ENCODE measurements at places on chromosomes 3 and 15.
A peak's percentile ranks its signal among the peaks of the same experiment; 100 is the strongest.

DNA sequence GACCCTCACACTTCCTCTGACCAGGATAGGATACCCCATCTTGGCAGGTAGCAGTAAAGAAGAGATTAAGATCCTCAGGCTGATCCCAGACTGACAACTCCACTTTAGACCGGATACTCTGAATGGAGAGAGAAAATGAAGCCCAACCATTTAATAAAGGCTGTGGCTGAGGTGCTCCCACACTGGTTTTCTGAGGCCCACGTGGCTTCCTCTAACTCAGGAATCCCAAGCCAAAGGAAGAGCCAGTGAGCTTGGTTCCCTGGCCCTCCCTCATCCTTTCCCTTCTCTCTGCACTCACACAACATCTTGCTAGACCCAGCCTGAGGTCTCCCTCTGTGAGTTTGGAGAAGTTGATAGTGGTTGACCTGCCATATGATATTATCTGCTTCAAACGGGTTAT, 78.1 kb downstream of the ITGB5 start:
- DNase-seq = no peak

DNA sequence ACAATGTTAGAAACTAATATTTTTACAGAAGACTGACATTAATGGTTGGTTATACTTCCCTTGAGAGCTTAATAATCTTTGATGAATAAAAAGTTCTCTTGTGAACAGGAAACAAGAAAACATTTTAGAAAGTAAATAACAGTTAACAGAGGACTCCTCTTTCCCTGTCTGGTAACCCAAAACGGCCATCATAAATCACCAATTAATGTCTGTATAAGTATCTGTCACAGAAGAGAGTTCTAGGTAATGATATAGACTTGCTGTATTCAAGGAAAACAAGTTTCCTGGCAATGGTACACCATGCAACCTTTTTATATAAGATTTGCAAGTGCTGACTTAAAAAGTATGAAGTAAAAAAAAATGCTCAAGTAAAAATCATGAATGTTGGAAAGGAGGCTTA, 426.7 kb downstream of the SOX2 start:
- DNase-seq = no peak

DNA sequence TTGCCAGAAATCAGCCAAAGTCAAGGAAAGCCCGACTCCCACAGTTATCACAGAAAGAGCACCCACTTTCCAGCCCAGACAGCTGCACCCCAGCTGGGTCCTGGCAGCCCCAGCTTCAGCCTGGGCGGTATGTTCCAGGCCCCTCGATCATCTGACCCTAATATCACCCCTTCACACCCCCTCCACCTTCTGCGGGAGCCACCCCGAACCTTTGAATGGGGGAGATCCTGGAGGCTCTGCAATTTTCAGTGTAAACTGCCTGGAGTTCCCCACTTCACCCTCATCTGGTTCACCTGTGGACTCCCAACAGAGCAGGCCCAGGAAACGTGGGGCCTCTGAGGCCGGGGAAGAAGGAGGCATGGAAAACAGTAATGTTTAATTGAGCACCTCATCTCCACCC, 5.9 kb downstream of the PRSS50 start:
- no peak for DNase-seq

DNA sequence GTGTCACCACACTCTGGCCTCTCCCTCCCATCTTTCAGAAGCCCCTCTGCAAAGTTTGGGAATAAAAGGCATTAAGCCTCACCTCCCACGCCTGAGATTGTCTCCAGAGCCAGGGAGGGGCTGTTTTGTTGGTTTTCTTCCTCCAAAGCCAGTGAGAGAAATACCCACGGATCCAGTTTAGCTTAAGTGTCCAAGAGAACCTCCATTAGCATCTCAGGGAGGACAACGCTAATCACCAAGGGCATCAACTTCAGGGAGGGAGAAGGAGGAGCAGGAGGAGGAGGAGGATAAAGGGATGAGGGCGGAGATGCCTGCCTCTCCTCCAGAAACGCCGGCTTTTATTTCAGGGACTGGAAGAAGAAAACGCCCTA, 101.6 kb downstream of the SRGAP3 start:
- DNase-seq = no peak

DNA sequence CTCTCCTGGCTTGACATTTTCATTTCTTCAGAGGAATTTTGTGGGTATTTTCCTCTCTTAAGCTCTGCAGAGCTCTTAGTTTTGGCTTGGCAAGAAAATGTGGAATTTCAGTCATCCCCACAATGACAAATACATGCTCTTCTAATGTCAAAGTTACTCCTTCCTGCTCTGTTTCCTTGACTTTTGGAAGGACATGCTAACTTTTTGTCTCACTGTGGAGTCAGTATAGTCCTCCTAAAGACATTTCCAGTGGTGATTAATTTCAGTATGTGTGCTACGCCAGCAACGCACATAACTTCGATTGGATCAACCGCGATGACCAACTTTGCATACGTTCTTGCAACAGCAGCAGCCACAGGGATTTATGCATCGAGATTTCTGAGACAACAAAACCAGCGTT, 13.3 kb downstream of the EBLN2 start:
- DNase-seq = no peak

- DNase-seq = no peak
These were observed 106.4 kb upstream of the RPL32 start for GRCh38 chr3:12947504-12948369.

DNA sequence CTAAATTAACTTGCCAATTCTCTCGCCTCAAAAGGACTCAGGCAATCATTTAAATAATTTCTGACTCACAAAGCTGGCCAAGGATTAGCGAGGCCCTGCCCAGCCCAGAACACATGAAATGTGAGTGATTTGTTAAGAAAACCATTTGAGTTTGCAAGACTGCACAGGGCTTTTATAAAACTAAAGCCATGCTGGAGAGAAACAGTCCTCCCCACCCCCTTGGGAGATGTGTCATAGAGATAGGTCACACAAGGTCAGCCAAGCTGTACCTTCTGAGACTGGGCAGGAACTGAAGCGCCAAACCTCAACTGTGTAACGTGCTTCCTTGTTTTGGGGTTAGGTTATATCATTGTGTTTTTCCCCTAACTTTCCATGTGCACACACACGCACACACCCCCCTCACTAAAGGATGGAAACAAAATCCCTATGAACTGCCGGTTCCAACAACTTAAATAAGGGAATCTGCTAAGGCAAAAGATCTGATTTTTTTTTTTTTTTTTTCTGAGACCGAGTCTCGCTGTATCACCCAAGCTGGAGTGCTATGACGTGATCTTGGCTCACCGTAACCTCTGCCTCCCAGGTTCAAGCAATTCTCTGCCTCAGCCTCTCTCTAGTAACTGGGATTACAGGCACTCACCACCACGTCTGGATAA, 8.1 kb downstream of the SPATA12 start:
- DNase-seq = peak; percentile 64

GRCh38 chr3:179322286-179323196, at the start of gene ZNF639:
TSS of gene ZNF639 (plus strand) at chr3:179323031. CDS start at chr3:179328294, 5,263 bp downstream.
- DNase-seq = no peak

DNA sequence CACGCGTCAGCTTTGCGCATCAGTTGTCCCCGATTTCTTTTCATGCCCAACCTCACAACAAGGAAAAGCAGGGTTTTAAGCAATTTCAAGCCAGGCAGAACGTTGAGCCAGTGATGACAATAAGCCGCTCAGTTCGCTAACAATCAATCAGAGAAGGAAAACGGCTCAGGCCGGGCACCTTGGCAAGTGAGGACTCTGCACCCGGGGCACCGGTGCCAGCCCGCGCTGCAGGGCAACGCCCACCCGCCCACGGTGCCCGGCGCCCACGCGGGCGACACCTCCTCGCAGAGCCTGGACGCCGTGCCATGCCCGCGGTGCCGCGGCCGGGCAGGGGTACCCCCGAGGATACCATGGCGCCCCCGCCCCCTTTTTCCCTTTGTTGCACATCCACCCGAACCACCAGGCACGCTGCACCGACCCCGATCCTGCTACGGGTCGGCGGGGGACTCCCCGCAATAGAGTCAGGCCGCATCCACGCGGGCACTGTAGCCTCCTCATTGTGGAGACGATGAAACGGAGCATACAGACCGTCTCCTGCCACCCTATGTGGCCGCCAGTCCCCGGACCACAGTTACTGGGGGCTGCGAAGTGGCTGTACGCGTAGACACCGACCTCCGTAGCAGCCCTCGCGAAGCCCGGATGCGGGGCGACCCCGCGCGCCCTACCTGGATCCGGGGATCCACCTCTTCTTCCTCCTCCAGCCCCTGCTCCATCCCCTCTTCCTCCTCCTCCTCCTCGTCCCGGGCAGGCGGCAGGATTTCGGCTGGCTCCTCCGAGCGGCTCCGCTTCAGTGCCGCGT, 581 bp downstream of the SH3BP5 start:
- no peak for DNase-seq

- DNase-seq = no peak
These were observed 337.2 kb downstream of the ZBTB20 start for GRCh38 chr3:114809668-114810413.

GRCh38 chr3:144923046-144923775, 951.6 kb downstream of the DIPK2A start:
- DNase-seq = no peak

GRCh38 chr3:87423336-87423735, 147.0 kb upstream of the POU1F1 start:
- no peak for DNase-seq

DNA sequence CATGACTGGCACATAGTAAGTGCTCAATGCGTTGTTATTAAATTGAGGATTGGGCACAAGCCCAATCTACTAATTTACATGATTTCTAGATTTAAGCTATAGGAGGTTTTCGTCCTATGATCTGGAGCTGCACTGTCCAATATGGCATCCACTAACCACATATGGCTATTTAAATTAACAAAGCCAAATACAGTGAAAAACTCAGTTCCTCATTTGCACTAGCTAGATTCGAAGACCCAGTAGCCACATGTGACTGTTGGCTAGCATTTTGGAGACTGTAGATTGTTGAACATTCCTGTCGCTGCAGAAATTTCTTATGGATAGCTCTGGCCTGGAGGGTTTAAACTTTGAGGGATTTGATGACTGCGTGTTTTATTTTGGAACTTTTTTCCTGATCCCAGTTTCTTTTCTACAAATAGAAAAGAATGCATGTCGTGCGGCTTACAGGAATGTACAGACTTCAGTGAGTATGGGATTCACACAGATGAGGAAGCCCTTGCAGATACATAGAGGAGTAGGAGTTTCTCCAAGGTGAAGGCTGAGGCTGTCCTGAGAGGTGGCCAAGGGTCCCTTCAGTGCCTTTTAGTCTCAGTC, 82.8 kb downstream of the SLCO3A1 start:
- DNase-seq = no peak

GRCh38 chr15:83200589-83200988, 7.0 kb downstream of the HDGFL3 start:
- DNase-seq = no peak

DNA sequence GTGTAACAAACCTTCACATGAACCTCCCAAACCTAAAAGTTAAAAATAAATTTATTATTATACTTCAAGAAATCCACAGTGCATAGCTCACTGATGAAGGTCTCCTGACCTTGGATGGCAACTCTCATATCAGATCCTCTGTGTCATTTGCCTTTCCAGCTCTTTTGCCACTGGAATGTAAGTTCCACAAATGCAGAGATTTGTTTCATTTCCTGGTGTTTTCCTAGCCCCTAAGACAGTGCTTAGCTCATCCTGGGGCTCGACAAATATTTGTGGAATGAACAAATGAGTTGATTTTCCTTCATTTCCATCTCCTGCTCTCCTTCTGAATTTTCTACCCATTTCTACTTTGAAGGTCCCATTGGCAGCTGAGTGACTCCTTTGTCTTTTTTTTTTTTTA, 56.0 kb downstream of the FRMD4B start:
- DNase-seq = no peak

DNA sequence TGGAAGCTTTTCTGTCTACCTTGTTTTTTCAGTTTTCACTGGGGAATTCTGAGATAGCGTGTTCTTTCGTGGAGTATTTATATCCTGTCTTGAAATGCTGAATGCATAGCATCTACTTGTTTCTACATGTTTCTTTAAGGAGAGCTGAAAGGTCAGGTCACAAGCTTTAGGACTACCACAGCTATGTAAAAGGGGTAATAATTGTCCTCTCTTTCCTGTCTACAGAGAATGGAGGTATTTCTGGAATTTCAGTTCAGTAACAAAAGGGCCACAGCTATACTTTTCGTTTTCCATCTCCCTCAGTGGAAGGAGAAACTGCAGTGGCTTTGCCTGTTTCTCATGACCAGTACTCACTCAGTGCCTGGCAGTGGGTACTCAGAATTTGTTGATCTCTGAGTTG, 4.7 kb downstream of the INAFM2 start:
- DNase-seq = no peak

DNA sequence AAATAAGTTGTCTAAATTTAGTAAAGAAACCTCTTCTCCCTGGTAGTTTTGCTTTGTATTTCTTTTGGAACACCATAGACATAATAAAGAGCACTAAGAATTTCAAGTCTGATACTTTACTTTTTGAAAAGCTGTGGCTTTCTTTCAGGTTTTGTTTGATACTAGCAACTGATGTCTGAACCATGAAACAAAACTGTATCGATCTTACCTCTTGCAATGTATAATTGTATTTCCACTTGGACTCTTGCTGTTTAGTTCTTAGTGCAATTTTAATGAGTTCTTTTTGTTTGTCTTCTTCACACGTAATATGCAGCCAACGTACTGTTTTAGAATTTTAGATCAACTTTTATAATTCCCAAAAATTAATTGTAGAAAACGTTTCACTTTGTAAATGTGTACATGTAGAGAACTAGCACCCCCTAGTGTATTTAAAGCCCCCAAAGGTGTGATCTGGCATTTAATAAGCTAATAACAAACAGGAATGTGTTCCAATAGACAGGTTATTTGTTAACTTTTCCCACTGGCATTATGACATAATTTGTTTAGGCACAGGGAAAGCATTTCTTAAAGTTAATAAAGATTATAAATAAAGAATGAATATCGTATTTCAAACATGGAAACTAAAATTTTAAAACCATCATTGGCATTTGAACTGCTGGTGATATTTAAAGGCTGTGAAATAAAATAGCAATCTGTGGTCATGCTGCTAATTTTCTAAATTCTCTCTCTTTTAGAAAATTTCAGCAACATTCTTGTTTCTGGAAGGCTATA, 289.1 kb upstream of the DNAJC19 start:
- no peak for DNase-seq

DNA sequence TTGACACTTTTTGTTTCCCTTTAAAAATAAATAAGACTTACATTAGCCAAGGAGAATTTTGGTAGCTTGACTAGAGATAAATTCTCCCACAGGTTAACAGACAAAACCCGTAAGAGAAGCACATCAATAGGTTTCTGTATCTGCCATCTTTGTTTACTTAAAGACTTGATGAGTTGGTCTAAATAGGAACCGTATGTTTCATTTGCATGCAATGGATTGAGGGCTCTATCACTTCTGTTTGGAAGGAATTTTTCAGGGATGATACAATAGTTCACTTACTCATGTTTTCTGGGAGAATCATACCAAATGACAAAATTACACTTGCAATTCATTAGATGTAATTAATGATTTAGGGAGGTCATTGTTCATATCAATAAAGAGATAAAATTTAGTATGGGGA, 631.5 kb upstream of the NR2F2 start:
- no peak for DNase-seq

DNA sequence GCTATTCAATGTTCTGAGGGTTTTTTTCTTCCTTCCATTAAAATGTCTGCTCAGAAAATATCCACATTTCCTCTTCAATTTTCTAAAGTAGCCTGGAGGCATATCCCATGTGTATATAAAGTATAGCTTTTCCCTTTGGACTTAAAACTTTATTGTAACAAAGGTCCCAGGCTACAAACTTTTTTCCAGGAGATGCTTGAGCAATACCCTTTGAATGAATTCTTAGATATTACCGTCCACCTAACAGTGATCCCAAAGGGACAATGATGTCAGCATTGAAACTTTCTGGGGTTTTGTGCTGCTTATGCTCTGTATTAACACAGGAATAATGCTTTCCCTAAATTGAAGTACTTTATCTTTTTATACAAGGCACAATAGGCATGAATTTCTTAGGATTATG, 525.2 kb downstream of the CADM2 start:
- DNase-seq = no peak

- DNase-seq = no peak
These were observed 16.0 kb upstream of the TSEN2 start for GRCh38 chr3:12468276-12468675.
